ENCODE measurements at places on chromosomes 5 and 9.

- no peak overlapping the region for H3K4me3 ChIP-seq
- H3K27me3 ChIP-seq, result no peaks in the 10 kb centered on the region
- H3K27ac ChIP-seq, result no peak overlapping the region
- H3K36me3 ChIP-seq, result no peaks in the 10 kb centered on the region
- H3K4me1 ChIP-seq, result no peaks in the 10 kb centered on the region
Measured at GRCh38 chr5:23042226-23042625, 189.1 kb upstream of the CDH12 start.

GRCh38 chr5:89668821-89669220 lies 740.7 kb downstream of the CETN3 start:
- H3K27ac ChIP-seq, result no peak overlapping the region
- H3K27me3 ChIP-seq, result no peaks in the 10 kb centered on the region
- no peaks in the 10 kb centered on the region for H3K4me1 ChIP-seq
- no peaks in the 10 kb centered on the region for H3K36me3 ChIP-seq
- DNase-seq, result no peak

- H3K27me3 ChIP-seq, result no peaks in the 10 kb centered on the region
- H3K4me3 ChIP-seq, result no peak overlapping the region
- H3K36me3 ChIP-seq, result no peaks in the 10 kb centered on the region
- no peak for DNase-seq
- H3K27ac ChIP-seq, result no peak overlapping the region
Measured at GRCh38 chr5:41763574-41763973, 106.7 kb downstream of the OXCT1 start.

- H3K27ac ChIP-seq, result no peak overlapping the region
- H3K4me3 ChIP-seq, result no peak overlapping the region
- no peaks in the 10 kb centered on the region for H3K36me3 ChIP-seq
- no peaks in the 10 kb centered on the region for H3K4me1 ChIP-seq
- no peak for DNase-seq
Measured at GRCh38 chr5:172602783-172603231, 38.3 kb upstream of the NEURL1B start.

DNA sequence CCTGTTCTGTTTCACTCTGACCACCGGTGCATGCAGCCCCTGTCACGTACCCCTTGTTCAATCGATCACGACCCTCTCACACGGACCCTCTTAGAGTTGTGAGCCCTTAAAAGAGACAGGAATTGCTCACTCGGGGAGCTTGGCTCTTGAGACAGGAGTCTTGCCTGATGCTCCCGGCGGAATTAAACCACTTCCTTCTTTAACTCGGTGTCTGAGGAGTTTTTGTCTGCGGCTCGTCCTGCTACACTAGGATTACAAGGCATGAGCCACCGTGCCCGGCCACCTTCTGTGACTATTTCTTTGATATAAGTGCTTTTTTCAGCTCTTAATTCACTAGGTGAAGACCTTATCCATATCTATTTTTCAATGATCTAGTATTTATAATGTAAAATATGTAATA lies 167.5 kb downstream of the TTC39B start:
- no peaks in the 10 kb centered on the region for H3K27me3 ChIP-seq
- H3K4me3 ChIP-seq, result no peak overlapping the region
- no peaks in the 10 kb centered on the region for H3K4me1 ChIP-seq
- DNase-seq, result no peak
- H3K36me3 ChIP-seq, result no peaks in the 10 kb centered on the region

- no peaks in the 10 kb centered on the region for H3K4me1 ChIP-seq
- no peak for DNase-seq
- no peak overlapping the region for H3K4me3 ChIP-seq
- no peaks in the 10 kb centered on the region for H3K36me3 ChIP-seq
- no peak overlapping the region for H3K27ac ChIP-seq
- no peaks in the 10 kb centered on the region for H3K27me3 ChIP-seq
Measured at GRCh38 chr9:125984461-125984860, 237.3 kb downstream of the PBX3 start.

DNA sequence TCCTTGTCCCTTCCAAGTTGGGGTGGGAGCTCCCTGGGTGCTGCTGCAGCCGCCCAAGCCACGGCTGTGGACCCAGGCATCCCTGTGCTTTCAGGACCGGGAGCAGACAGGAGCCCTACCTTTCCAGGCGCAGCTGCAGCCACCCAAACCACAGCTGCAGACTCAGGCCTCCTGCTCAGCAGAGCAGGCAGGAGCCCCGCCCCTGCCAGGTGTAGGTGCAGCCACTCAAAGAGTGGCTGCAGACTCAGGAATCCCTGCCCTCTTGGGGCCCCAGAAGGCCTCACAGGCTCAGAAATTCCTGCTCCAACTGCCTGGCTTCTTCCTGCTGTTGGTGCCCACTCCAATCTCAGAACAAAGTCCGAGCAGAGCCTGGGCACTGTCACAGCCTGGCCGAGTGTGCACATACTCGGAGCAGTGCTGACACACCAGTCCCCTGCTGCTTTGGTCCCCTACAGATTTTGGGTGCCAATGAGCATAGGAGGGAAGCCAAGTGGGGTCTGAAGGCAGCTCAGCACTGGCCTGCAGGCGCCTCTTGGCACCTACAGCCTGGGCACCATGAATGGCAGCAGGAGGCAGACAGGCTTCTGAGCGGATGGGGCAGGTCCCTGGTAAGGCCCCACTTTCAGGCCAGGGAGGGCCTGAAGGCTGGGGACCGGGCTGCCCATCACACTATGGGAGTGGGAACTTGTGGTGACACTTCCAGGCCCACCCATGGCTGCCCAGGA lies 6.0 kb upstream of the TESK1 start:
- no peaks in the 10 kb centered on the region for H3K36me3 ChIP-seq
- H3K4me1 ChIP-seq, result peaks cover 8% of the 10 kb centered on the region
- DNase-seq, result no peak
- H3K27me3 ChIP-seq, result no peaks in the 10 kb centered on the region
- H3K27ac ChIP-seq, result no peak overlapping the region

GRCh38 chr5:137372773-137373160 lies 126.4 kb downstream of the SPOCK1 start:
- H3K36me3 ChIP-seq, result no peaks in the 10 kb centered on the region
- no peaks in the 10 kb centered on the region for H3K4me1 ChIP-seq

DNA sequence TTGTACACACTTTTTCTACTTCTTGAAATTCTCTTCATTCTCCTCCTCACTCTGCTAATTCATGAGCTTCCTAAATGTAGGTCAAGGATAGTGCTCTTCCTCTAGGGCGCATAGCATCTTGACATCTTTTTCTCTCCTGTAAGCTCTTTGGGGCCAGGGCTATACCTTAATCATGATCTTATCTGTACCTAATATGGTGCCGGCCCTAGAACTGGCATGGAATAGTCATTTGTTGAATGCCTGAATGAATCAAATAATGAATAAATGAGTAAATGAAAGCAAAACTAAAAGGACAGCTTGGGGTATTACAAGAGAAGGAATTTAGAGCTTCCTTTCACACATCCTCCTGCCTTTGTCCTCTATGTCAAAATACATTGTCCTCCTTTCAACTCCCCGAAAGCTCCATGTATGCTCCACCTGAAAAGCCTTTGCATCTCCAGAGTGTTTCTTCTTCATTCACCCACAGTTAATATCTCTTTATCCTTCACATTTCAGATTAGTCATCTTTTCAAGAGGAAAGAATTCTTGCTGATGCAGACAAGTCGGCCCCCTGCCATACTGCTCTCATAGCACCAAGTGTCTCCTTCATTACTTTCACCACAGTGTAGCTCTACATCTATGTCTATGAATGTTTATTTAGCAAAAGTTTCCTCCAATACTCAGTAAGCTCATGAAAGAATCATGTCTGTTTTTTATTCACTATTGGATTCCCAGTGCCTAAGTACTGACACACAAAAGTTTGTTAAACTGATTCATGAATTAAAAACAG lies 16.4 kb upstream of the PPP2R2B start:
- H3K36me3 ChIP-seq, result no peaks in the 10 kb centered on the region
- no peak overlapping the region for H3K27ac ChIP-seq
- no peak overlapping the region for H3K4me3 ChIP-seq
- H3K27me3 ChIP-seq, result no peaks in the 10 kb centered on the region
- H3K4me1 ChIP-seq, result no peaks in the 10 kb centered on the region

DNA sequence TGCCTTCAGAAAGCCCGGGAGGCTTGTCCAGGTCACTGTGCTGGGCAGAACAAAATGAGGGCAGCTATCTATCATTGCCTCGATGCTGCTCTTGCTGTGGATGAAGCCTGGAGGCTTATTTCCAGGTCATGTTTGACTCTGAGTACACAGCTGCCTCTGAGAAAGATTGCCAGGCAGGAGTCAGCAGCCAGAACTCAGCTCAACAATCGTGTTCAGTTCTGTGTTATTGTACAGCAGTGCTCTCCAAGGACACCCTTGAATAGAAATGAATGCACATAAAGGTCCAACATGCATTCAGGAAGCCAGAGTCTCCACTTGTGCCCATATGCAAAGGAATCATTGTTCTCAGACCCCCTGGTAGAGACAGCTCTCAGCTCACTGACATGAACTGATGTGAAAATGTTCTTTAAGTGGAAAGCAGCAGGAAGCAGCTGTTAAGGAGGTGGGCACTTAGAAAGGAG lies 61.7 kb upstream of the ZFR start:
- no peaks in the 10 kb centered on the region for H3K4me1 ChIP-seq
- no peak for DNase-seq
- no peak overlapping the region for H3K4me3 ChIP-seq
- no peaks in the 10 kb centered on the region for H3K36me3 ChIP-seq
- H3K27me3 ChIP-seq, result peaks cover 23% of the 10 kb centered on the region

- peaks cover 8% of the 10 kb centered on the region for H3K27me3 ChIP-seq
- H3K4me1 ChIP-seq, result no peaks in the 10 kb centered on the region
- no peak for DNase-seq
- H3K27ac ChIP-seq, result no peak overlapping the region
- H3K4me3 ChIP-seq, result no peak overlapping the region
- no peaks in the 10 kb centered on the region for H3K36me3 ChIP-seq
Measured at GRCh38 chr5:67341478-67341877, 144.9 kb upstream of the CD180 start.

DNA sequence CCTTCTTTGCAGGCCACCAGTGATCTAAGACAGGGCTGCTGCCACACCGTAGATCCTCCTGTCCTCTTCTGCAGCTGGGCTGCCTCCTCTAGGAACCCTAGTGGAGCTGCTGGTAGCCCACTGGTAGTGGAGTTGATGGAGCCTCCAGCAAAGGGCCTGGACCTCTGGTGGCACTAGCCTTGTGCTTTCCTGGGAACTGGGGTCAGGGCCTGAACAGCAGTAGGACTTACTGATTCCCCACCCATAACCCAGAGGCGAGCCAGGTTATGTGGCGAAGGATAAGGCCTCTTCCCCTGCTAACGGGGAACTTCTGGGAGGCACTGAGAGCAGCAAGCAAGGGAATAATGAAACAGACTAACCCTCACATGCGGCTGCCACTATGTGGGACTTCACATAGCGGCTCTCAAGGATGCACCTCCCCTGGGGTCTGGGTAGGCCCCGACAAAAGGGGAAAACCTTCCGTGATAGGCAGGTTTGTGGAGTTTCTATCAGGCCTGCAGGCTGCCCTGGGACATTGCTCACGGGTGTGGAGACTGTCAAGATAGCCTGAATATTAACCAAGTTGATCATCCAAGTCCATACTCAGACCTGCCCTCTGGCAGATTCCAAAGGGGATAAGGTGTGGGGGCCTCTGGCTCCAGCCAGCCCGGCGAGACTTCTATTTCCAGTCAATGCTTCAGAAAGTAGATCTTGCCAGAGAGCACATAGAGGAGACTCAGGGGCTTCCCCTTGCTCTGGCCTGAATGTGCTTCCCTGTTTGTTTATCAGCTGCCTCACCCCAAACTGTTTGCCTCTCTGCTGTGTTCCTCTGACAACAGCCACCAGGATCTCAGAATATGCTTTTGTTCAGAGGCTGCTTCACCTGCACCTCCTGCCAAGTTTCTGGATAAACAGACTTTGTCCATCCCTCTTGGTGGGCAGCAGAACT lies 7.4 kb downstream of the SLC22A4 start:
- H3K4me3 ChIP-seq, result no peak overlapping the region
- H3K4me1 ChIP-seq, result no peaks in the 10 kb centered on the region
- no peaks in the 10 kb centered on the region for H3K36me3 ChIP-seq
- no peak for DNase-seq
- H3K27ac ChIP-seq, result no peak overlapping the region
- H3K27me3 ChIP-seq, result no peaks in the 10 kb centered on the region

DNA sequence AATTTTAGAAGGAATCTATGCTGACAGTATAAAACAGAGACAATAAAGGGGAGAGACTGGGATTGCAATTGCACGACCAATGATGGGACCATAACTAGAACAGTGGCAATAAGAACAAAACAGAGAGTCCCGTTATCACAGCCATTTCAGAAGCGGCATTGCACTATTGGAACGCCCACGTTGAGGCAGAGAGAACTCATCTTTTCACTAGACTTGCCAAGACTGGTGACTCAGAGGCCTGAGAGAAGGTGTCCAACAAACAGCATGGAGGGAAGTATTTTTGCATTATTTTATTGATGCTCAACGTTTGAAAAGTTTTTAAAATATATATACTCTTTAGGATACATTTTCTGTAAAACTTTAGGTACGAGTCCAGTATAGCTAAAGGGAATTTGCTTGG lies 737.7 kb downstream of the TLE1 start:
- no peak for DNase-seq
- no peaks in the 10 kb centered on the region for H3K4me1 ChIP-seq
- H3K27ac ChIP-seq, result no peak overlapping the region
- H3K27me3 ChIP-seq, result no peaks in the 10 kb centered on the region
- H3K36me3 ChIP-seq, result no peaks in the 10 kb centered on the region

GRCh38 chr9:109990541-109990940 lies 210.5 kb downstream of the PALM2AKAP2 start:
- DNase-seq, result no peak
- H3K27ac ChIP-seq, result no peak overlapping the region
- no peak overlapping the region for H3K4me3 ChIP-seq
- H3K4me1 ChIP-seq, result no peaks in the 10 kb centered on the region
- no peaks in the 10 kb centered on the region for H3K36me3 ChIP-seq
- H3K27me3 ChIP-seq, result no peaks in the 10 kb centered on the region

- peaks cover 7% of the 10 kb centered on the region for H3K4me1 ChIP-seq
- no peaks in the 10 kb centered on the region for H3K36me3 ChIP-seq
- peak overlapping the region; percentile 44 for H3K4me3 ChIP-seq
- DNase-seq, result no peak
- peak overlapping the region; percentile 28 for H3K27ac ChIP-seq
Measured at GRCh38 chr5:31639481-31640411, 815 bp downstream of the PDZD2 start.

DNA sequence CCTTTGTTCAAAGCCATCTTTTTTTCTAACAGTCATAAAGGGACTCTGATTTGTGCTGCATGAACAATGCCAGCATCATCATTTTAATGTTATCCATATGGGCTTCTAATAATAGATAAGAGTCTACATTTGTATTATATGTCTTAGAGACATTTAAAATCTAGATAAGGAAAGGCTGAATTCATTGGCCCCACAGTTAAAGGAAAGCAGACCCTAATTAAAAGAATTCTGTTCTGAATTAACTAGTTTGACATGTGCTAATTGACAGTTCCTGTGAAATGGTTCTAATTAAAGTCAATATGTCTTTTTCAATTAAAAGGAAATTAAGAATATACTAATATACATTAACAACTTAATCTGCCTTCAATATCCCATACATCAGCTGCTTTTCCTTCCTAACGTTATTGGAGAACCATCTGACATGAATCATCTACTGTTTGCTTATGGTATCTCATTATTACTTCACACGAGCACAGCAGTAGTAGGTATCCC lies 104.7 kb downstream of the NR2F1-AS1 start:
- no peak overlapping the region for H3K27ac ChIP-seq
- no peaks in the 10 kb centered on the region for H3K36me3 ChIP-seq
- H3K4me1 ChIP-seq, result no peaks in the 10 kb centered on the region
- H3K27me3 ChIP-seq, result no peaks in the 10 kb centered on the region
- no peak for DNase-seq

All from HCT116 (cell line).